Femur (tissue), 1 donor: ENCODE measurements at places on chromosomes 4 and X.

- no peak for DNase-seq
Measured at GRCh38 chr4:83556006-83556707, 20.2 kb downstream of the GPAT3 start.

DNA sequence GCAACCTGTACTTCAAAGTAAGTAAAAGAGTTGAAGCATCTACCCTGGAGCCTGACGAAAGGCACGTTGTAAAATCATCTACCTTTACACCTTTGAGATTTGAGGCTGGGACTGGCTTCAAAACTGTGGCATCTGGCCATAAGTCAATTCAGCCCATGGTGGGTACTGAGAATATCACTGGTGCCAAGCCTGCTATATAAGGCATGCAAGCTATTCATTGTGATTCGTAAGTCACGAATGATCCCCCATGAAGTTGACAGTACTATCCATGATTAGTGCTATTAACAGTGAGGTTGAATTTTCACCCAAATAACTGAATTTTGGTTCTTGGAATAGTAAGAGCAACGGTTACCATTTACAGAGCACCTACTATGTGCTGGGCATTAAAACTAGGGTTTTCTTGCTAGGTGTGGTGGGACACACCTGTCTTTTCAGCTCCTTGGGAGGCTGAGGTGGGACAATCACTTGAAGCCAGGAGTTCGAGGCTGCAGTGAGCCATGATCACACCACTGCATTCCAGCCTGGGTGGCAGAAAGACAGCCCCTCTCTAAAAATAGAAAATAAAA is 39.8 kb downstream of the IRF2 start:
- no peak for DNase-seq

DNA sequence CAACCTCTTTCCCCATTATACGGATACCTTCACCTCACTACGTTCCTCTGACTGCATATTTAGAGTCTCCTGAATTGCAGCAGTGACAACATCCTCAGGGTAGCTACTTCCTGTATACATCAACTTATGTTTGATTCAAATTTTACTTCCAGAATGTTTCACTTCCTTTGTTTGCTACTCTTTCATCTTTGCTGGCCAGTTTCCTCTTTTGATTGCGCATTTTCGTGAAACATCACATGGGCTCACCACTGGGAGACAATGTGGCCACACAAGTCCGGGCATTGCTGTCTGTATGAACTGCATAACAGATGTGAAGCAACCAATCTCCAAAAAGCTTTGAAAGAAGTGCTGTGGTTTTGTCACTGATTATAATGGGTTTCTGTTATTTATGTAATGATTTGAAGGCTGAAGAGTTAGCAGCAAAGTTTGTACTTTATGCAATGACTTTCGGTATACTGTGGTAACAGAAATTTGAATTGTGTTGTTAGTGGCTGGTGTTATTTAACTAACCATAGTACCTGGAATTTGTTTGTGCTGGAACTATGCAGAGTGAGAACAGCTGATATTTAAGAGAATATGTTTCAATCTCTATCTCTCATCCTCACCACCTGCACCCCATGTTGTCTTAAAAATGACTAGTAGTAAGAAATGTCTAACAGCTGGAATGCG is 7.4 kb downstream of the SNCA start:
- peak; percentile 36 for DNase-seq

- DNase-seq: no peak
Measured at GRCh38 chr4:121690001-121690400, 6.8 kb downstream of the ANXA5 start.

- DNase-seq: peak; percentile 66
Measured at GRCh38 chrX:2828344-2828958, at the start of gene GYG2. Gene GYG2, plus strand, starts transcription at chrX:2828930. Its CDS starts 1,259 bp downstream, at chrX:2830189.

DNA sequence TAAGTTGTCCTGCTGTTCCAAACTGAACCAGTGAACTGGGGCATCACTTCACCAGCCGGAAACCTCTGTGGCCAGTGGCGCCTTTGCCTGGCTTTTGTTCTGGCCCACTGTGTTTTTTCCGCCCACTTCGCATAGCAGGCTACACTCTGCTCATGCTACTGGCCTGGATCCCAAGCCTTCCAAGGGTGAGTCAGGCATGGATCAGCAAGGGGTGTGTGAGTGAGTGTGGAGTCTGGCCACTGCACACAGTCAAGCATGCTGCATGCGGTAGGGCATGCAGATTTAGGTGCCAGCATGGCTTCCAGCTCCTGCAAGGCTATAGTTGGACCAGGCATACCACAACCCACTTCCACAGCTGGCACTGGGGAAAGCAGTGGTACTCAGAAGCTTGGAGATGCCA is 1967.9 kb downstream of the C4orf33 start:
- DNase-seq: no peak

GRCh38 chrX:153765138-153766079 is 1.4 kb downstream of the PLXNB3 start:
- peak; percentile 33 for DNase-seq

GRCh38 chr4:81724925-81725329 is 253.2 kb upstream of the RASGEF1B start:
- peak; percentile 57 for DNase-seq

GRCh38 chrX:20211261-20211786 is 55.4 kb downstream of the RPS6KA3 start:
- no peak for DNase-seq

DNA sequence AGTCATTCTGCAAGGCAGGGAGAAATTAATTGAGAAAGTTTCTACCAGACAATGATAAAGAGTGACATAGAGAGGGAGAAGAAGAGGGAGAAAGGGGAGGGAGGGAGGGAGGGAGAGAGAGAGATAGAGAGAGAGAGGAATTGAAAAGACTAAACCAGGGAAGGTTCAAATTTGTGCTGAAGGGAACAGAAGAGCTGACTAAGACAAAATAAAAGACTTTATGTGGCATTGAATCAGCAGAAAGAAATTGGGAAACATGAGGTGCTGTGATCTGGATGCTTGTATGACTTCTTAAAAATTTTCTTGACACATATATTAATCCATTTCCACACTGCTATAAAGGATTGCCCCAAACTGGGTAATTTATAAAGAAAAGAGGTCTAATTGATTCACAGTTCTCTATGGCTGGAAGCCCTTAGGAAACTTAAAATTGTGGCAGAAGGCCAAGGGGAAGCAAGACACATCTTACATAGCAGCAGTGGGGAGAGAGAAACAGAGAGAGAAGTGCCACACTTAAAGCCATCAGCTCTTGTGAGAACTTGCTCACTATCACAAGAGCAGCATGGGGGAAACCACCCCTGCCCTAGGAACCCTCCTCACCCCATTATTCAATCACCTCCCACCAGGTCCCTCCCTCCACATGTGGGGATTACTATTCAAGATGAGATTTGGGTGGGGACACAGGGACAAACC is 13.5 kb upstream of the CXCL6 start:
- no peak for DNase-seq

DNA sequence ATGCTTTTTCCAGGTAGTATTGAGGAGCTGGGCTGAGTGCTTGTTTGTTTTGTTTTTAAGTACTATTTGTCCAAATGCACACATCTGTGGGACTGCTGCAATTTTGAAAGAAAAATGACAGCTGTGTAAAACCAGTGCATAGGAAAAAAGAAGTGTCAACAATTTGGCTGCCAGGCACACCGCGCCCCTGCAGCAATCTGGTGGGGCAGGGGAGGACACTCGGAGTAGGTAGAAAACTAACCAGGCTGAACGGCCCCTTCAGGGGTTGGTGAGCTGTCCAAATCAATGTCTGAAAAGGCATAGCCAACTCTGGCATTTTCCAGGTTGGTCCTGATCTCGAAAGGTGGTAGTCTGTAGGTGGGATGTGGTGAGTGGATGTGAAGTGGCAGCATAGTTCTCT is 1.1 kb downstream of the LDOC1 start:
- DNase-seq: no peak

DNA sequence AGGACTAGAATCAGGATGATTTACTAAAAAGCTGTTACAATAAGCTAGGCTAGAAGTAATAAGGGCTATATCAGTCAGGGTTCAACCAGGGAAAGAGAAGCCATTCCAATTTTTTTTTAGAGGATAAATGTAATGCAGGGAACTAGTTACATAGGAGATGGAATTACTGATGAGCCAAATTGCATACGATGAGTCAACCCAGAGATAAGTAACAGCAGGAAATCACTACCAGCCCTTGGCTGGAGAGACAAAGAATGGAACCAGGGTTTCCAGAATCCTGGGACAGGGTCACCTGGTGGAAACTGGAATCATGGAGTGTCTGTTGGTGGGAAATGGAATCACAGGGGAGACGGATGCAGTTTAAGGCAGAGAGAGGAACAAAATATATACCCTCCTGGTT is 13.1 kb upstream of the MAGEA4 start:
- no peak for DNase-seq

- DNase-seq: no peak
Measured at GRCh38 chr4:116101321-116101720, 984.1 kb downstream of the TRAM1L1 start.

- no peak for DNase-seq
Measured at GRCh38 chrX:132394591-132394990, 94.2 kb downstream of the MBNL3 start.

- no peak for DNase-seq
Measured at GRCh38 chr4:122863639-122864038, 37.0 kb downstream of the FGF2 start.

DNA sequence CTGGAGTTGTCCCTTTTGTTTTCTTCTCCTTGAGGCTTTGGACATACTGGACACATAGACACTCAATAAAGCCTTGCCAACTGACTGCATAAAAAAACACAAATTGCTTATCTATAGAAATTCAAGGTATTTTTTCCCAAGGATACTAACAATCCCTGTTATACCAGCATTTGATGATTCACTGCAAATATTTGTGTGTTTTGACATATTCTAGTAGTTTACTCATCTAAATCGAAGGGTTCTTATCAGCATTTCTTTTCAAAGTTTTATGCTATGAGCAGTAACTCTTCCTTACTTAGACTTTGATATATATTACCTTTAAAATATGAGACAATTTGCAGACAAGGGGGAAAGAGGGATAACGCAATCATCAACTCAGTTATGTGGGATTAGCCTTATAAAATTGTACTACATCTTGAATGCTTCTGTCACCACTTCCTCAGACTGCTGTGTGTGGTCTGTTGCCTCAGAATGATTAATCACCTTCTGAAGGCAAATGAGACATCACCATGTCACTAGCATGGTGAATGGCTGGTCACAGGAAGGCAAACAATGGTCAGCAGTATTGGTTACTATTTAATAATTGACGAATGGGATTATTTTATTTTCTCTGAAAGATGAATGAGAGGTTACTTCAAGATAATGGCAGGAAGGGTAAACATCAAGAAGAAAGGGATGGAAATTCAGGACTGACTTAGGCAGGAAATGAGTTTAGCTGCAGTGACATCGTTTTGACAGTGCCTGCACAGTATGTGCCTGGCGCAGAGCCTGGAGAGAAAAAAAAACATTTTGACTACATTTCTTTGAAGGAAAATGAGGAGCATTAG is 544.3 kb upstream of the CNKSR2 start:
- no peak for DNase-seq

- DNase-seq: peak; percentile 53
Measured at GRCh38 chr4:38529189-38530115, 134.5 kb upstream of the KLF3 start.

DNA sequence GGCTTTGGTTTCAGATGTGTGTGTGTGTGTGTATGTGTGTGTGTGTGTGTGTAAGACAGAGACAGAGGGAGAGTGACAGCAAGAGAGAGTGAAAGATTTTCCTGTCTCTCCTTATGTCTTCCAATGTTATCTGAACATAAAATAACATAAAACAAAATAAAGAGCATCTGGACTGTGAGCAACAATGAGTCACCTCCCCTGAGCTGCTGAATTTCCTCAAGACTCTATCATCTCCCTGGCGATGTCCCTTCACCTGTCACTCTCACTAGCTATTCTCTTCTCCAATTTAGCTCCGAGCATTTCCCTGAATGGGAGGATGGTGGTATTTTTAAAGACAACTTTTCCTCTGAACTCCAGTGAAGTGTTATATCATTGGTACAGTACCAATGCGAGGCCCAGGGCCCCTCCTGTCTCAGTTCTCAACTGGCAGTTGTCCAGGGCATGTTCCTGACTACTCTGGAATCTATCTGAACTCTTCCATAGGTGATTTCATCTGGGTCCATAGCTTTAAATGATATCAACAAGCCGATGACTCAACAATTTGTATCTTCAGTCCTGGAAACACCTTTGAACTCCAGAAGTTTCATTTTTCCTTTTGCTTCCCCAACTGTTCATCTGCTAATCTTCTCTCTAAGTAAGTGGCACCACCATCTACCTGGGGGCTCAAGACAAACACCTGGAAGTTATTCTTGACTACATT is 195.0 kb upstream of the CLNK start:
- DNase-seq: no peak

DNA sequence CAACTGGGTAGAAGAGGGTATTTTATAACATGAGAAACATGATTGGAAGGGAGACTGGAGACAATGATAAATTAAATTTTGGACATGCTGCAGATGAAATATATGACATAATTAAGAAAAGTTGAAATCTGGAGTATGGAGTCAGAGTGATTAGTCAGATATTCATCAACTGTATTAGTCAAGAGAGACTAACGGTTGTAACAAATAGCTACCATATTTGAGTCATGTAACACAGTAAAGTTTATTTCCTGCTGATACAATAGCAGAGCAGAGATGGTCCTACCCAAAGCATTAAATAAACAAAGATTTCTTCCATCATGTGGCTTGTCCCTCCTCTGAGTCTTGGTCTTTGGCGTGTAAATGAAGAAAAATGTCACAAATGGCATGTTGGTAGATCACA is 321.3 kb downstream of the GALNTL6 start:
- no peak for DNase-seq

- no peak for DNase-seq
Measured at GRCh38 chrX:45622042-45622423, 421.4 kb upstream of the DIPK2B start.

DNA sequence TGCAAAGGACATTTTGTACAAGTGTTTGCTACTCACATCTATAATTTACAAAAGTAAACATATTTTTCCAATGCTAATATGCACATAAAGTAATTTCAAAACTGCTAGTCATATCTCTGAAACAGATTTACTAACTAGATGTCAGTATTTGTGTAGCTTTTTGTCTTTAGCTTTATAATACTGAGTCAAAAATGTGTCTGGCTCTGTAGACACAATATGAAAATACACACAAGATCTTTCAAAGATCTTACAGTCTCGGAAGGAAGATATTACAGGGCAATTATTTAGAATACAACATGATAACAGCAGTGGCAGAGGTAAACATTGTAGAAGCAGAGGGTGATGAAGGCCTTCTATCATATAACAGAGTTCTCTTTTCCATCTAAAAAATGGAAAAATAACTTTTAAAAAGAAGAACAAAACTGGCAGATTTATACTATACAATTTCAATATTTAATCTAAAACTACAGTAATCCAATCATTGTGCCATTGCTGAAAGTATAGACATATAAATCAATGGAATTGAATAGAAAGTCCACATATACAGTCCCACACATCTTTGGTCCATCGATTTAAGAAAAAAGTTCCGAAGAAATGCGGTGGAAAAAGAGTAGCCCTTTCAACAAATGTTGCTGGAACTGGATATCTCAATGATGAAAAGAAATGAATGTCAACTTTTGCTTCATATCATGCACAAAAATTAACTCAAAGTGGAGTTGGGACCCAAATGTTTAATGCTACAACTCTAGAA is 29.4 kb downstream of the ARAP2 start:
- no peak for DNase-seq

GRCh38 chr4:77994194-77994721 is 62.9 kb upstream of the FRAS1 start:
- peak; percentile 28 for DNase-seq
